ENCODE measurements at places on chromosomes 6 and 20.

GRCh38 chr20:916825-917224 is 691 bp upstream of the ANGPT4 start:
- no peak for DNase-seq

DNA sequence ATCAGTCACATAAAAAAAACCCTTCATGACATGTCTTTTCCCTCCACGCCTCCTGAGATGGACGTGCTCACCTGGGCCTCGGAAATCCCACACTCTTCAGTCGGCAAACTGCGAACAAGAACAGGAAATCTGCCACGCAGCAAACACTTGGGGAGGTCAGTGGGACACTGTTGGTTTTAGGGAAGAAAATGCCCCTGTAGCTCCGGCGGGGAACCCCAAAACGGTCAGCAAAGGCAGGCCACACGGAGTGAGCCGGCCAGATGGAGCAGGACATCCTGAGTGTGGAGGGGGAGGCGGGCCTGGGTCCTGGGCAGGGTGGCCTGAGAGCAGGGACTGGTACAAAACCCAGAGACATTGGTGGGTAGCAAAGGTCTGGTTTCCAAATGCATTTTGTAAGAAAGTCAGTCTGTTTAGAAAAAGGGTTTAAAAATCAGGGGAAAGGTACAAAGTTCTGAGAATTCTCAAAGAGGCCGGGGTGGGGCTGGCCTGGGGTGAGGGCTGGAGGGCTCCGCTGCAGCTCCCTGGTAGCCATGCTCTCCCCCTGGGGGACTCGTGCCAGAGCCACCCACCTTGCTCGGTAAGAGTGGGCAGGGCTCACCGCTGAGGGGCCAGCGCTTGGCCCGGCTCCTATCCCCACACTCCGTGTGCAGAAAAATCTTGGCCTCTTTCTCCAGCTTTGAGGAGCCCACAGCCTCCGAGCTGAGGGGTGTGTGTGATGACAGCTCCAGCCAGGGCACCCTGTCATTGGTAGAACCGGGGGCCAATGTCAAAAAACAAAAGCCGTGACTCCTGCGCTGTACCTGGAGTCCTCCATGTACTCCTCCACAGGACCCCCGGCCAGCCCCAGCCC is 5.2 kb downstream of the SLC2A4RG start:
- DNase-seq: no peak

GRCh38 chr6:11381801-11382513 is 149.5 kb upstream of the NEDD9 start:
- DNase-seq: peak; percentile 47

- no peak for DNase-seq
These were observed 59.9 kb downstream of the KAT14 start for GRCh38 chr20:18197382-18198070.

GRCh38 chr6:103154779-103155572 is 1704.7 kb downstream of the HACE1 start:
- no peak for DNase-seq

GRCh38 chr6:150596439-150596838 is 3.2 kb upstream of the PLEKHG1 start:
- no peak for DNase-seq

DNA sequence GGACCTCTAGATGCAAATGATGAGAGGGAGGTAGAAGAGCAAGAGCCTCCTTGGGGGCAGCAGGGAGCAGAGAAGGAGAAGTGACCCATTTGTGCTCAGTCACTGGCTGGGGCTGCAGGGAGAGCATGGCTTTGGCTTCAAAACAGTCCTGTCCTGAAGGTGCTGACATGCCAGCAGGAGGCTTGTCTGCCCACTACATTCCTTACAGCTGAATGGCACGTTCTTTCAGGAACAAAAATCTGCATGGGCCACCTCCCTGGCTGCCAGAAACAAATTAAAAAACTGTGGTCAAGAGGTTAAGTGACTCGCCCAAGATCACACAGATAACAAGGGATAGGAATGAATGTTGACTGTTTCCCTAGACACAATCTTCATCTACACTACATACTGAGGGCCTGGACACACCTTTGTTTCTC is 188.8 kb downstream of the HIVEP2 start:
- no peak for DNase-seq

DNA sequence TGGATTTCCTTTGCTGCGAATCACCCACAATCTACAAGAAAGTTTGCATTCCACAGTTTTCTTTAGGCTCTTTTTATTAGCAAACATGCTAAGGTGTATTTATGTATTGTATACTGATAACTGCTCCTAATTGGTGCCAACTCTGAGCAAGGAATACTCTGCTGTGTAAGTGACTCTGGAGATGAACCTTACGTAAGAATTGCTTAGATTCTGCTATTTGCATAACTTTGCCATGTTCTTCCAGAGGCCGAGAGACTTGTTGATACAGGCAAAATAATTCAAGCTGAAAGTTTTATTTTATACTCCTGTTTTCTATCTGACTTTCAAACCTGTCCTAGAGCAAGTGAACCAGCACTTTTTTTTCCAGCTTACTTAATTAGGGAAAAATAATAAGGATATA is 461.3 kb downstream of the GJA1 start:
- DNase-seq: no peak

GRCh38 chr6:129895692-129896091 is 34.6 kb upstream of the TMEM244 start:
- DNase-seq: no peak

DNA sequence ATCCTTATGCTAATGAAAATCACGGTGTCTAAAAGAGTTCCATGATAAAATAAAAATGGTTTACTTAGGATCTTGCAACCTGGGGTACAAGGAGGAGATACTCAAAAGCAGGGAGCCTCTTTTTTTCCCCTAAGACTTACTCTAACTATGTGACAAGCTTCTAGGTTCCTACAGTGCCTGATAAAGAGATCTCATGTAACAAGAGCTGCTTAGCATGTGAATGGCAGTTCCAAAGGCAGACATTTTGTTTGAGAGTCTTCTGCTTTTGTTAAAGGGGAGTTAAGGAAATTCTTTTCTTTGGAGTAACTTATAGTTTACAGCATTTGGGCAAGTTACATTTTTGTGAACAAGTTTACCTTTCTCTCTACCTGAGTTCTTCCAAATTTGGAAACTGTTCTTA is 945.8 kb upstream of the ADGRB3 start:
- DNase-seq: no peak

- no peak for DNase-seq
These were observed 19.0 kb downstream of the RRBP1 start for GRCh38 chr20:17663040-17663399.

DNA sequence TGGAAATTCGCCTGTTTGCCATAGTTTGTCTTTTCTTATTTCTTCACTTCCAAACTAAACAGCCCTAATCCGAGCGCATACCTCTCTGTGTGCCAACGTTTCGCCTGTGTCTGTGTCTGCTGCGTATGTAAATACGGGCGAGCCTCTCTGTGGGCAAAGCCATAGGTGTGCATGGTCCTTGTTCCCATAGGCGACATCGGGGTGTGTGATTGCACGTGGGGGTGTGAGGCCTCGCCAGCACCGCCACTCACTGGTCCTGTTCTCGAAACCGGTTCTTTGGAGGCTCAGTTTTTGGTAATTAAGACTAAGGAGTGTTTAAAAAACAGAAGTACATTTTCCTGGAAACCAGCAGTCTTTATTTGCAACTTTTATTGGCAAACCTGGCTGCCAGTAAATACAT is 6.0 kb upstream of the FOXC1 start:
- no peak for DNase-seq

GRCh38 chr6:69880601-69881000 is 14.2 kb downstream of the COL19A1 start:
- no peak for DNase-seq

DNA sequence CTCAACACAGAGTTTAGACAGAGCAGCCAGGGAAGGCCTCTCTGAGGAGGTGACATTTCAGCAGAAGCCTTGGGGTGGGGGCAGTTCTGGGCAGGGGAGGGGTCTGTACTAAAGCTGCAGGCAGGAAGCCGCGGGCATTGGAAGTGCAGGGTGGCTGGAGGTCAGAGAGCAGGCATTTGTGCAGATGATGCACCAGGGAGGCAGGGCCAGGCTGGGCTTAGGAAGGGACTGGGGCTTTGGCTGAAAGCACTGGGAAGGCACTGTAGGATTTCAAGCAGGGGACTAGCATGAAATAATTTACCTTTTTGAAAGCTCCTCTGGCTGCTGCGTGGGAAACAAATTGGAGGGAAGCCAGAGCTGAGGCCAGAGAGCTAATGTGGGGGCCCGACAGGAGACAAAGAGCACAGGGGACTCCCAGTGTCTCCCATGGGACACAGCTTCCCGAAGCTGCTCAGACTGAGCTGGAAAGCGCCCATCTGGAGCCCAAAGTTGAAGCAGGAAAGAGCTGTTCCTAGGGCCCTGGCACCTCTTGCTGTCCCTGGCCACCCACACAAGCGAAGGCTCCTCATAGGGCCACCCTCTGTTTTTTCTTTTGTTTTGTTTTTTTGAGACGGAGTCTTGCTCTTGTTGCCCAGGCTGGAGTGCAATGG is 19.3 kb downstream of the ADA start:
- DNase-seq: no peak

DNA sequence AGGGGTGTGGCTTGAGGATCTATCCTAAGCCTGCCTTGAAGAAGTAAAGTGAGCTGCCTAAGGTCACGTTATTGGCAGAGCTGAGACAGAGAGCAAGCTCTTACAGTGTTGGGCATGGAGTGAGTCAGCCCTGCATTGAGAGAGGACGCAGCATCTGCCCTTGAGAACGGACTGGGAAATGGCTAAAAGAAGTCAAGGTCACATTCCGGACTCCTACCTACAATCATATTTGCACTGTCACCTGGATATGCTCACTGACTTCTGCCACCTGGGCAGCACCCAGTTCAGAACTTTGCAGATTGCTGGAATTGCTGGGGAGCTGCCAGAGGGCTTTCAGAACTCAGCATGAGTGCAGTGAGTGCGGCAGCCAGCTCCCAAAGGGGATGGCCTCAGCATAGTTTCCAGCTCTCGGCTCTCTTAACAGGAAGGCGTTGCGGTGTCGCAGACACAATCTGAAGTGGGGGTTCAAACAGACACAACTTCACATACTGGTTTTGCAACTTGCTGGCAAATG is 199.3 kb upstream of the SGK1 start:
- DNase-seq: no peak

GRCh38 chr20:44460795-44461141 is 14.9 kb upstream of the TTPAL start:
- DNase-seq: no peak

- no peak for DNase-seq
These were observed 355.1 kb upstream of the ADGRB3 start for GRCh38 chr6:68279793-68280557.

- no peak for DNase-seq
These were observed 68.7 kb downstream of the COL19A1 start for GRCh38 chr6:69935079-69935478.

DNA sequence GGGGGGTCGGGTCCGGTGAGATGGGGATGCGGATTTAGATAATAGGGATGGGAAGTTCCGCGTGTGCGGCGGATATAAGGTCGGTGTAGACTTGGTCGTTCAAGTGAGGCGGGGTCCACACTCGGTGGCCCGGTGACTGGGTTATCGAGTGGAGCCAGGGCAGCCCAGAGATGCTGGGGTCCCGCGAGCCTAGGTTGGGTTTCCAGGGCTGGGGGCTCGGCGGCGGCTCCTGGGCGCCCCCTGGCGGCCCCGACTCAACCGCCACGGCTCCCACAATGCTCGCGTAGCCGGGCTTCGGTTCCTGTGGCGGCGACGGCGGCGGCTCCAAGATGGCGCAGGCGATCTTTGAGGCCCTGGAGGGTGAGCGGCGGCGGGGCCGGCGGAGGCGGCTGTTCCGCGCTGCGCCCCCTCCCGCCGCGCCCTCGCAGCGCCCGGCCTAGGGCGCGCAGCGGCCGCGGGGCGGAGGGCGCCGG is at the start of gene ZNF341:
Gene ZNF341, plus strand, starts transcription at position 304 of the 473 bp plus-strand sequence. Its CDS starts 26 bp downstream, at position 330.
- peak; percentile 93 for DNase-seq

GRCh38 chr6:35128042-35128441 is 13.1 kb downstream of the TCP11 start:
- DNase-seq: no peak

DNA sequence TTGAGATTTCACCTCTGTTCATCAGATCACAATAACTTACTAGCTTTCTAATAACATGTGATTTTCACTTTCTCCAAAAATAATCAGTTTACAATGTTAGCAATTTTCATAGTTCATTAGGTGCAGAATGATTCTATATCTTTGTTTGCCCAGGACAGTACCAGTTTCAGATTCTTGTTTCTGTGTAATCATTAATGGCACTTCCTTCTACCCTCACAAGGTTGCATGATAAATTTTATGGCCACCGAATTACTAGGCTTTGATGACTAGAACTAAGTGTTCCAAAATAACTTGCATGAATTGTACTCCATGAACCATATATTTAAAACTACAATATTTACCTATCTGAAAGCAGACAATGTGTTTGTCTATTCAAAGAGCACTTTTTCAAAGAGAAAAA is 442.3 kb downstream of the EPHA7 start:
- DNase-seq: no peak

DNA sequence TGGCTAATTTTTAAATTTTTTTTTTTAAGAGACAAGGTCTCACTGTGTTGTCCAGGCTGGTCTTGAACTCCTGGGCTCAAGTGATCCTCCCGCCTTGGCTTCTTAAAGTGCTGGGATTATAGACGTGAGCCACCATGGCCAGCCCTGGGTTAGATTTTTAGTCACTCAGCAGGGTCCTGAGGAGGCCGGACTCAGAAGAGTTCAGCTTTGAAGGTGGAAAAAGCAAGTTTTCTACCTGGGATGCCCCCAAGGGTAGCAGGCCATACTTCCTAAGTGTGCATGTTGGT is 44.2 kb downstream of the FGD2 start:
- DNase-seq: no peak

DNA sequence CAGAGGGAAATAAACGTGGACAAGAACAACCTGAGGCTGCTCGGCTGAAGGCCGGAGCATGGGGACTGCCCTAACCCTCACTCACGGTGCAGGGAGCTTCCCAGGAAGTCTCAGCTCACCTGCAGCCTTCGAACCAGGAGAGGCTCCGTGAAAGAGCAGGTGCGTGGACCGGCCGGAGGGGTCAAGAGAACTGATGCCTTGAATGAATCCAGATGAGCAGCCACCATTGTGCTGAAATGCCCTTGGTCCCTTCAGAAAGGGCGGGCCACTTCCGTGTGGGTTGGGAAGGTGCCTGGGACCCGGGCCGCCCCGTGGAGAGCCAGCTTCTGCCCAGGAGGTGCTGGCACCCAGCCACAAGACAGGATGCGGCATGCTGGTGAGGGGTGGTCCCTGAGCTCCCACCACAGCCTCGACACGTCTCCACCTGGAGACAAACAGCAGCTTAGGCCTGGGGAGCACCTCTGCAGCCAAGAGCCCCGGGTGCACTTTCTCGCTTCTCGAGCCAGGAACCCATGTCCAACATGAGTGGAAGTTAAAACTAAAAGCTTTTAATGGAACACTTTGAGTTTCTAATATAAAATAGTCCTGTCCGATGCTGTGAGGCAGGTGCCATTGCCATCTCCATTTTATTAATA is 83.5 kb downstream of the TTLL2 start:
- no peak for DNase-seq

GRCh38 chr6:122839472-122839871 is 50.4 kb downstream of the SMPDL3A start:
- peak; percentile 56 for DNase-seq

- DNase-seq: no peak
These were observed 162.6 kb downstream of the DNAH8 start for GRCh38 chr6:38877721-38878120.
